ENCODE measurements at places on chromosomes 12 and 14.

DNA sequence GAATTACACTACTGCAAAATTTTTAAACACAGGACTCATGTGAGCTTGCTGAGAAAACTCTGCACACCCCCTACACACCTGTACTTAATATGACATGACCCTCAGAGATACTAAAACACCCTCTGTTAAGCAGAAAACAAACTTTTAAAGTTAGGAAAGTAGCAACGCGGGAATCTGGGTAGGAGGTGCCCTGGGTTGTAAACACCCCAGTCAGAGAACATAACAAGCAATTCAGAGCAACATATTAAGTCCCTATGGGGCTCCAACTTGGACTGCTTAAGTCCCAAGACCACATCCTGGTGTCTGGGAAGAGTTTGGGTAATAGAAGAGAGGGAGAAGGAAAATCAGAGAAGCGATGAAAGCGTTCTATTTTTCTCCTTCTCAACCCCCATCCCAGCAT, 1.2 kb downstream of the ATF7 start:
- DNase-seq = no peak

DNA sequence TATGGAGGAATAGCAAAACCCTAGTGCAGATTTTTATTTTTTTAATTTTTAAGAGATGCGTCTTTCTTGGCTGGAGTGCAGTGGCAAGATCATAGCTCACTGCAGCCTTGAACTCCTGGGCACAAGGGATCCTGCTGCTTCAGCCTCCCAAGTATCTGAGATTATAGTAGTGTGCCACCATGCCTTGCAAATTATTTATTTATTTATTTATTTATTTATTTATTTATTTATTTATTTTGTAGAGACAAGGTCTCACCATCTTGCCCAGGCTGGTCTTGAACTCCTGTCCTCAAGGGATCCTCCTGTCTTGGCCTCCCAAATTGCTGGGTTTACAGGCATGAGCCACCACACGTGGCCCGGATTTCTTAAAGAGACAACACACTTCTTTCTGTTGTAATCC, 1158.8 kb downstream of the AACS start:
- no peak for DNase-seq

DNA sequence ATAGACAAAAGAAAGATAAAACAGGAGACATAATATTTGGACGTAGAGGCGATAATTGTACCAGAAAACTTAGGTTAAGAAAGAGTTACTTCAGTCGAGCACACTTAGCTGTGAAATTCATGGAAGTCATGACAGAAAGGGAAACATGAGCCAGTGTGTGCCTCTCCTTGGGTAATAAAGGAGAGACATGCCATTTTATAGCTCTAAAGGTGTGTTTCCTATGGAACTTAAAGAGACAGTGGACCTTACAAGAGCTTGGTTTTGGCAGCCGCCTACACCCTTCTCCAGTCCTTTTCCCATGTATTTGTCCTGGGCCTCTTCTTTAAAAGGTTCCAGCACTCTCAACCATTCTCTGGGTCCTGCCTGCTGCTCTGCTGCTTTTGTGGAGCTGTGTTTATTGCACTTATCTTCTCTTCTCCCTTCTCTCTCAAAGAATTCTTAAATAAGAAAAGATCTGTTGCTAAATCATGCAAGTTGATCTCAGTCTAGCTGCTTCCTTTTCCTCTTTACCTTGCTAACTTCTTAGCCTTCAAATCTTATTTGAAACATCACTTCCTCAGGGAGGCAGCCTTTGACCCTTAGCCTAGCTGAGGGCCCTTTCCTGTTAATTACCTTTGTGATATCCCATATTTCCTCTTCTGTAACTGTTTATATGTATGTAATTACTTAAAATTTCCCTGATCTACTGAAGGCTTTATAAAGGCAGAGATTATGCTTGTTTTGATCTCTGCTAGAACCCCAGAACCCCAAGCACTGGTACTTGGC, 81.8 kb upstream of the EVL start:
- DNase-seq = no peak

- no peak for DNase-seq
Observed at GRCh38 chr14:24422694-24423601, 6.5 kb downstream of the CBLN3 start.

DNA sequence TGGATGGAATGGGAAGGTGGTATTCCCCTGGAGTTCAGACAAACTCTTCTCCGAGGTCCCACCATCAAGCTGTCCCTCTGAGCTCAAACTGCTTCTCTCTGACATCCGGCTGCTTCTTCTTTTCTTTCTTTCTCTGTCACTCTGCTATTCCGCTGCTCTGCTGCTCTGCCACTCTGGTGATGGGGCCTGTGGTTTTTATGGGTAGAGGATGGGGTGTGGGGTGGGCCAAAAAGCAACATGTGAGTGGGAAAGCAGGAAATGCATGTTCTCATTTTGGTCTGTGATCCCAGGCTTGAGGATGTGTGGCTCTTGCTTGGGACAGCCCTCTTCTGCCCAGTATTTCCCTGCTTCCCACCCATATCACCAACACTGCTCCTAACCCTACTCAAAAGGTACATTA, 30.6 kb downstream of the CLECL1 start:
- peak; percentile 35 for DNase-seq
